ENCODE measurements at places on chromosomes 13 and 19. TPM values are rescaled to one million over a fixed set of nuclear protein-coding genes. Genes with fewer than 3 reads are reported as not detected.

MYO16 gene
- 0.09 TPM for polyA plus RNA-seq

ZNF578 gene
- not detected for polyA plus RNA-seq

CCNE1 gene
- polyA plus RNA-seq, result 25.0 TPM

LGI4 gene
- 0.09 TPM for polyA plus RNA-seq

- DNase-seq, result no peak
These were observed 7.8 kb downstream of the SLC7A1 start for GRCh38 chr13:29587645-29588044.

- no peak for DNase-seq
These were observed 194.1 kb downstream of the TDRD3 start for GRCh38 chr13:60590800-60591747.
